Endodermal cell (in vitro differentiated cells): ENCODE measurements at places on chromosomes 12 and 14. TPM values are rescaled to one million over a fixed set of nuclear protein-coding genes. Genes with fewer than 3 reads are reported as not detected.

PTHLH gene
- total RNA-seq = not detected in 3 replicates

INHBE gene
- 0.24 and 0.54 TPM in 2 replicates for total RNA-seq

PLEKHD1 gene
- total RNA-seq = 0.11 and 0.16 TPM in 2 replicates

PRKD1 gene
- 12.4 to 17.2 TPM (median 12.6 TPM) in 3 replicates for total RNA-seq

TAS2R13 gene
- 0.49 to 1.9 TPM (median 1.2 TPM) in 3 replicates for total RNA-seq

BLTP3B gene
- total RNA-seq = 26.1 and 29.1 TPM in 2 replicates

SAMD15 gene
- total RNA-seq = 4.1 to 4.3 TPM (median 4.2 TPM) in 3 replicates

UNC79 gene
- total RNA-seq = 6.0 to 6.6 TPM (median 6.2 TPM) in 3 replicates

ARMH4 gene
- 30.7 and 33.0 TPM in 2 replicates for total RNA-seq

- peak; percentile 94 for DNase-seq
- H3K27me3 ChIP-seq = no peaks in the 10 kb centered on the region
- no peaks in the 10 kb centered on the region for H3K4me1 ChIP-seq
Measured at GRCh38 chr14:81170104-81170828, 50.5 kb downstream of the GTF2A1 start.

DNA sequence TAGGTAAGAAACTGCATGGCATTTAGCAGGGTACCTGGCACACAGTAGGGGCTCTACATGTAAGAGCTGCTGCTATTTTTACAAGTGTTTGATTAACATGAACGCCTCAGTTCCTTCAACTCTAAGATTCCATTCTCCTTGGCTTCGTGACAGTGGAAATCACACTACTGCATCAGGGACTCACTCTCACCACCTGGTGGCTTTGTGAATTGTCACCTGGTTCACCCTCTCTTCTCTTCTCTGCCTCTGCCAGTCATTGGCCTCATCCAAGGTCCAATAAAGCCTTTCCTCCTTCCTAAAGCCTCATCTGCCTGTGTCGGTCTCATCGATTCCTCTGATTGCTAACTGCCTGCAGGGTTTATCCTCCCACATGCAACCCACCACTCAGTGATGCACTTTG, 476.4 kb downstream of the VRK1 start:
- DNase-seq = peak; percentile 58
- H3K27me3 ChIP-seq = peaks cover 65% of the 10 kb centered on the region
- H3K36me3 ChIP-seq = no peaks in the 10 kb centered on the region
- H3K4me1 ChIP-seq = no peaks in the 10 kb centered on the region
- no peak overlapping the region for H3K27ac ChIP-seq

- no peaks in the 10 kb centered on the region for H3K27me3 ChIP-seq
- H3K36me3 ChIP-seq = no peaks in the 10 kb centered on the region
- no peak overlapping the region for H3K4me3 ChIP-seq
- no peak overlapping the region for H3K27ac ChIP-seq
- H3K4me1 ChIP-seq = no peaks in the 10 kb centered on the region
- no peak for DNase-seq
Measured at GRCh38 chr12:43167691-43168090, 384.3 kb downstream of the ADAMTS20 start.

GRCh38 chr14:24959791-24960331, 90.1 kb downstream of the STXBP6 start:
- no peaks in the 10 kb centered on the region for H3K4me1 ChIP-seq
- no peak overlapping the region for H3K27ac ChIP-seq
- no peaks in the 10 kb centered on the region for H3K27me3 ChIP-seq
- H3K36me3 ChIP-seq = no peaks in the 10 kb centered on the region
- no peak overlapping the region for H3K4me3 ChIP-seq

DNA sequence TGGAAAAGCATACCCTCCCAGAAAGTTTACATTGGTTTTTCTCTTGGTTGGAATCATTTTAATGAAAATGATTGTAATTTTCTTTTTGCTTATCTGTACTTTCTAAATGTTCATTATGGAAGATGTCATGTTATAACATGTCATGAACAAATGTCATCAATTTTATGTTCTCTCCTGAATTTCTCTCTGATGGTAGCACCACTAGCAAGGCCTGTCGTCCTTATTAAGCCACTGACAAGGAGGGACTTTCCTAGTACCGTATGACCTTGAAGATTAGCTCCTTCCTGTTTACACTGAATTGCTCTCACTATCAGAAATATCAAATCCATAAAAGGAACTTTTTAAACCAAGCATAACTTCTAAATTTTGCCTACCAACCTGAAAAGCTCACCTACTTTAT, 99.0 kb downstream of the ESR2 start:
- H3K27me3 ChIP-seq = no peaks in the 10 kb centered on the region
- H3K27ac ChIP-seq = no peak overlapping the region
- no peak for DNase-seq
- H3K4me1 ChIP-seq = no peaks in the 10 kb centered on the region

DNA sequence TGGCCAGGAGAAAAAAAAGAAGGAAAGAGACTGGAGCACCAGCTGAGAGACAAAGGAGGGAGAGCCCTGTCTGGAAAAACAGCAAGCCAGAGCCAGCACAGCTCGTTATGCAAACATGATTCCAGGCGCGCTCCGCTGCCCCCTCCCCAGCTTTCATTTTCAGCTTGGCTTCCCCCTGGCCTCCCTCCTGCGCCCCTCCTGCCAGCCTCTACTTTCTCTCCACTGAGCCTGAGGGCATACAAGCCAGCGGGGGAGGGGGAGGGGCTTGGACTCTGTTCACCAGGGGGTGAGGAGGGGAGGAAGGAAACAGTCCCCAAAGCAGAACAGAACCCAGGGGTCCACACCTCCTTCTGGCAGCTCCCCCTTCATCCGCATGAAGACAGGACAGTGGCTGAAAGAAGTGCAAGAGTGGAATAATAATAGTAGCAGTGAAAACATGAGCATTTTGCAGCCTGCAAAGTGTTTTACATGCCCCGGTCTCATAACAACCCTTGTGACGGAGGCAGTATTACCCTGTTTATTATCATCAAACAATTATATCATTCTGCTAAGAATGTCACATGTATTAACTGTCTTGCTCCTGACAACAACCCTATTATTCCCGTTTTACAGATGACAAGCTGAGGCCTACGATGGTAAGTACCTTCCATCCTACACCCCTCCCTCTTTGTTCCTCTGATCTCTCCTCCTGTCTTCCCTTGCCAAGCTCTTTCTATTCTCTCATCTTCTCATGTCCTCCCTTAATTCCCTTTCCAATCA, 24.2 kb downstream of the SMUG1 start:
- no peaks in the 10 kb centered on the region for H3K36me3 ChIP-seq
- DNase-seq = peak; percentile 77
- no peak overlapping the region for H3K4me3 ChIP-seq

DNA sequence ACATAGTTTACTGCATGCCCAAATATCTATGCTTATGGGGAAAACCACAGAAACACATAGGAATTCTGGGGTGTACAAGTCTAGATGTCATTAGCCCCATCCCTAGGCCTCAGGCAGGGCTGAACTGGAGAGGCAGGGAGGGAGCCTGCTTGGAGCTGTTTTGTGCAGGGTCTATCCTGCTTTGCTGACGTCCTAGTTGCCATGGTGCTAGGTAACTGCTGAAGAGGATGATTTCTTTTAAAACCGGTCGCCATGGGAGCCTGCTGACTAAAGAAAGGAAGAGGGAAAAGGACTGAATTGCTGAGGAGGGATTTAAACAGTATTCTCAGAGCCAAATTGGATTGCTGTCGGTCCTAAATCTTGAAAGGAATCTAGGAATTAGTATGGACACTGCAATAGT, 10.7 kb downstream of the GPR19 start:
- DNase-seq = peak; percentile 61
- peak overlapping the region; percentile 82 for H3K27ac ChIP-seq
